ENCODE measurements at places on chromosomes 7 and 10.

DNA sequence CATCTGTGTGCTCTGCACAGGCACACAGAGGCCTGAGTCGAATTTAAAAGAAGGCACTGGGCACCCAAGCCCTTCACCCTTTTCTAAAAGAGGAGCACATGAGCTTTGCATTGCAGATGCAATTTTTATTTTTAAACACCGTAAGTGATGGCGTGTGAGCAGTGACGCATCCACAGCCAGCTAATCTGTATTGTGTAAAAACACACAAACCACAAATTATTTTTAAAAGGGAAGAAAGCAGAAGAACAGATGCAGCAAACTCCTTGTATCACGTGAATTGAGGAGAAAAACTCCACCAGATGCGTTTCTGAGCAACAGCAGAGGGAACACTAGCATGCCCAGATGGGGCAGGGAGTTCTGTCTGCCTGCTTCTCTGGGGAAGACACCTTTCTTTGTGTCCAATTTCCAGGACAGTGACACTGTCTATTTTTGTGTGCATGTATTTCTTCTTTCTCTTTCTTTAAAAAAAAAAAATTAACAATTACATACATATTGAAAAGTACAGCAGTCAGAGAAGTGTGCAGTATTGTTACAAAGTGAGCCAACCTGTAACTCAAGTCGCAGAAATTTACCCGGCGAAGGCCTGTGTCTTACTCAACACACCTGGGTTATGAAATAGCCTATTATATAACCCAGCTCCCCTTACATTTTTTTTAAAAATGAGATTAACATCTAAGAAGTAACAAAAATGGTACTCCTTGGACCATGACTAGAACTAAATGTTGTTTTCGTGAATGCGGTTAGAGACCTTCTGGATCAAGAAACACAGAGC lies 39.2 kb downstream of the EEPD1 start:
- peak; percentile 94 for DNase-seq

DNA sequence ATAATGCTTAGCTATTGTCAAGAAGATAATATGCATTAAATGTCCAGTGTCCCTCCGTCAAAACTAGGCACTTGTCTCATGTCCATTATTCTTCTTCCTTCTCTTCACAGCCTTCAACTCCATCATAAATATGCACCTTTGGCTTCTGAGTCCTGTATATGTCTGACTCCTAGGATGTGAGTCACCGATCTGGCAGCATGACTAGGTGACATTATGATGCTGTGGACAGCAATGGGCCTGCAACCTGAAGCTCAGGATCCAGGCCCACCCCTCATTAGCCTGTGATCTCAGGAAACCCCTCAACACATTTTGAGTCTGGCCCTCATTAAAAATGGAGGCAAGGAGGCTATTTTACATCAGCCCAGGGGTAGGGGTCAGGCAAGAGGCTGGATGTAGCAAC lies 362.5 kb upstream of the ZMIZ1 start:
- DNase-seq: no peak

GRCh38 chr10:69071610-69072009 lies 16.3 kb upstream of the SRGN start:
- no peak for DNase-seq

GRCh38 chr7:3201937-3202710 lies 98.9 kb upstream of the SDK1 start:
- no peak for DNase-seq

- no peak for DNase-seq
Observed at GRCh38 chr7:5476001-5476400, 52.4 kb upstream of the TNRC18 start.

DNA sequence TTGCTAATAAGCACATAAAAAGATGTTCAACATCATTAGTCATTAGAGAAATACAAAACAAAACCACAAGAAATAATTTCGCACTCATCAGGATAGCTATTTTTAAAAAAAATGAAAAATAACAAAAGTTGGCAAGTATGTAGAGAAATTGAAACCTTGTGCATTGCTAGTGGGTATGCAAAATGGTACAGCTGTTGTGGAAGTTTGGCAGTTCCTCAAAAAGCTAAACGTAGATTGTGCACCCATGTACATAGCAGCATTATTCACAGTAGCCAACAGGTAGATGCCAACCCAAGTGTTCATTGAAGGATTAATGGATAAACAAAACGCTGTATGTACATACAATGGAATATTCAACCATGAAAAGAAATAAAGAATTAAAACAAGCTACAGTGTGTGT lies 35.3 kb upstream of the STARD3NL start:
- DNase-seq: no peak

DNA sequence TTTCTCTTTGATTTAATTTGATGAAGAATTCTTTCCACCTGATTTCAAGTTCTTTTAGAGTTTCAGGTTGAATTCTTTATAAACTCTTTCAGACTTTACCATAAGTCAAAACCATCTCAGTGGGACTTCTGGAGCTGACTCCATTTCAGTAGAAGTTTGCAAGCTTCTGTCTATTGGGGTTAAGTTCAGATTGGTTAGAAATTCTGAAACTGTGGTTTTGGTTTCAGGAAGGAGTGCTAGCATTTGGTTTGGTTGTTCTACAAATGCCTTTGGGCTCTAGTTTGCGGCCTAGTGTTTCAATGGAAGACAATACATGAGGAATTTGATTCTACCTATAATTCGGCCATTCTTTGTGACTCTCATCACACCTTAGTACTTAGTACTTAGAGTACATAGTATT lies 176.8 kb upstream of the RHOBTB1 start:
- no peak for DNase-seq

GRCh38 chr7:131071786-131072504 lies 255.7 kb upstream of the MKLN1 start:
- peak; percentile 71 for DNase-seq

GRCh38 chr7:148151778-148152177 lies 438.8 kb upstream of the C7orf33 start:
- DNase-seq: no peak

DNA sequence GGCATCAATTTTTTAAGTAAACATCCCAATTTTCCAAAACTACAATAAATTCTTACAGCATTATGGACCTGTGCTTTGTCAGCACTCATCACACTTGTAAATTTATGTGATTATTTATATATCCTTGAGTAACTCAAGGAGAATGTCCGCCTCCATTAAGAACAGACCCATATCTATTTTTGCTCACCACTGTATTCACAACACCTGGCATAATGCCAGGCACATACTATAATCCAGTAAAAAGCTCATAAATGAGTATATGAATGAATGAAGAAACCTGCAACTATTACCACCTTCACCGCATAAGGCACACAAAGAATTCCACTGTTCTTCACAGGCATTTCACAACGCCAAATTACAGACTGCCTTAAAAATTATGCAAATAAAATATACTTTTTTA lies 46.9 kb downstream of the MINDY3 start:
- DNase-seq: no peak

DNA sequence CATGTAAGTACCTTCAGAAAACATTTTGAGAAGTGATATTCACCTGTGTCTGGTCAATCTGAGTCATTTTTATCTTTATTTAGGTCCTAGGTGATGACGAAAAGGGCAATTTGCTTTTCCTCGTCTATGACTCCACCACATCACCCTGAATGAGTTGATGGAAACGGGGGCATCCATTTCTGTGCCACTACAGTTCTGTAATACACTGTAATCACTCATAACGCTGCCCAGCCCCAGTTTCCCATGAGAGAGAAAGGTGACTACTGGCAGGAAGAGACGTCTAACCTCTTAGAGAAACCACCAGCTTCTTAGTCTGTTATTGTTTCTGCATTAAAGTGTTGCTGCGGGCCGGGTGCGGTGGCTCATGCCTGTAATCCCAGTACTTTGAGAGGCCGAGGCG lies 205.3 kb upstream of the MKLN1 start:
- no peak for DNase-seq

- DNase-seq: no peak
Observed at GRCh38 chr7:149778696-149779501, 5.5 kb upstream of the ZNF467 start.

DNA sequence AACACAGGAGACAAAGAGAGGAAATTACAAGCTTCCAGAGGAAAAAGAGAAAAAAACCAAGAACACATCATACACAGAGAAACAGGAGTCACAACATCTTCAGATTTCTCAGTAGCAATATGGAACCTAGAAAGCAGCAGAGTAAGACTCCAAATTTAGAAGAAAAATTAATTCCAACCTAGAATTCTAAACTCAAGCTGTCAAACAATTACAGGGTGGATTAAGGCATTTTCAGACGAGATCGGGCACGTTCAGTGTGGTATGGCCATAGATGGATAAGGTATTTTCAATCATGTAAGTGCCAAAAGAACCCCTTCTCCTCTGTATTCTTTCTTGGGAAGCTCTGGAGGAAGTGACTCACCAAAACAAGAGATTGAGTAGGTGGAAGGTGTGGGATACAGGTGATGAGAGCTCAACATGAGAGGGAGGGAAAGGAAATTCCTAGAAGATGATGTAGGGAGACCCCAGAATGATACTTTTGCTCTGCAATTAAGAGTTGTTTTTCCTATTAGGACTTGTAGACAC lies 51.6 kb downstream of the FAM204A start:
- DNase-seq: no peak

DNA sequence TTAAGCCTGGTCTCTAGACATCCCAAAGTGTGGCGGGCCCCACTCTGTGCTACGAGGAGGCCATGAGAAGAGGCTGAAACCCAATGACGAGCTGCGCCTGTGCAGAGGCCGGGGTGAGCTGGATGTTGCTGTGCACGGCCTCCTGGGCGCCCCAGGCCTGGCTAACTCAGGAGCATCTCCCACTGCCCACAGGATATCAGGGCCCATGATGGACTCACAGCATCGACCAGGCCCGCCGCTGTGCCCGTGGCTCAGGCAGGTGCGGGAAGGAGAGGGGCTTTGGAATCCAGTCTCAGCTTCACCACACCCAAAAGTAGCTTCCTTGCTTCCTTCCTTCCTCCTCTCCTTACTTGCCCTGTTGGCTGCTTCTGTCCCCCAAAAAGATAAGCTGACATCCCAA lies 4.6 kb upstream of the CNPY1 start:
- DNase-seq: no peak

GRCh38 chr10:26374426-26374825 lies 63.7 kb upstream of the APBB1IP start:
- peak; percentile 14 for DNase-seq

DNA sequence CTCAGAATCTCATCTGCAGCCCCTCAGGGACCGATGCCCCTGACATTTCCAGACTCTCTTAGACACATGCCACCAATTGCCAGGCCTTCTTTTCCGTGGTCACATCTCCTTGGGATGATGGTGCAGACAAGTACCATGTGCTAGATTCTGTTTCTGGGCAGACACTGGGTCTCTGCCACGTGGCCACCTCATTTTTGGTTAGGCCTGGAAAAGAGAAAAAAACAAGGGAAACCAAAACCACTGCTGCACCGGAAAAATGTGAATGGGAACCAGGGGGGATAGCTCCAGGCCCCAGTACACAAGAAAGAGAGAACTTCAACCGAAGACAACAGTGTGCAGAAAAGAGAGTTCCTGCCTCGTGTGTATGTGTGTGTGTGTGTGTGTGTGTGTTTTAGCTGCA lies 23.0 kb upstream of the MXI1 start:
- peak; percentile 33 for DNase-seq

DNA sequence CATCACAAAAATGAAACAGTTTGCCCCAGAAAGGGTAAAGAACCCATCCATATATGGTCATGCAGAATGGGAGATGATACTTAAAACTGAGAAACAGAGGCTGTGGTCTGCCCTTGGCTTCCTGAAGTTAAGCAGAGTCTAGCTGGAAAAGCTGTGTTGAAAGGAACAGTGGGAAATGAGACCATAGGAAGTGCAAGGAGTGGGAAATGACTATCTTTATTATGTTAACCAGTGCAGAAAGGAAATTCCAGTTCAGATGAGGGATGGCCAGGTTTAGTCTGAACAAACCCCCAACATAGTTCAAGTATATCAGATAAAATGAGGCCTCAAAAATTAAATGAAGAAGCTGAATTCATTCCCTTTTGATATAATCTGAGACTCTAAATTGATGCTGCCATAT lies 112.2 kb upstream of the TARP start:
- DNase-seq: no peak

DNA sequence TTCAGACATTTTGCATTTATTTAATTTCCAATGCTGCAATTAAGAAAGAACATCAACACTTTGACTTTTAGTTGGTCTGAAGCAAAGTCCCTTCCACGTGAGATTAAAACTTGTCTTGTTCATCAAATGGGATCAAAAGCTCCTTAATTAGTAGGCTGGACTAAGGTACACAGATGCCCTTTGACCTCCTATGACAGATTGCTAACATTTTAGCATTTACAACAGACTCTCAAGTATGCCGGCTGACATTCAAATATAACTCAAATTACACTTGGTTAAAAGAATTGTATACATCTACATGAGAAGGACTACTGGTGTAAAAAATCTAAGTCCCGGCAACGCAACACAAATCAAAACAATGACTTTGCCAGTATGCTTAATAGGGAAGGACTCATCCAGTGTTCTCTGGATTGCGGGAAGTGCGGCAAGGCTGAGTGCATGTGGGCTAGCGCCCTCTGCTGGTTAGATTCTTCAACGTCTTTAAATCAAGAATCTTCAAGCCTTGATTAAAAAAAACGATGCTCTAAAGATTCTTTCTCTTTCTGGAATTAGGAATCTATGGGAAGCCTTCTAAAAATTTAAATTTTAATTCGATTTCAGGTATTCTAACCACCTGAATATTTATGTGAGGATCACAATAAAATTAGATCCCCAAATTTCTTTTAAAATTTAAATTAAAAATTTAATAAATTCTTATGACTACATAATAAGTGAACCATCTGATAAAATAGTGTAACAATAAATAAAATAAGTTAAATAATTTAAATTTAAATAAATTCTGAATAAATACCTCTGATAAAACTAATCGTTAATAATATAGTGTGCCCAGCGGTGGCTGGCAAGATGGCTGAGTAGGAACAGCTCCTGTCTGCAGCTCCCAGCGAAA lies 444.7 kb downstream of the DGKB start:
- DNase-seq: peak; percentile 42

- DNase-seq: no peak
Observed at GRCh38 chr10:47380341-47381102, 3.6 kb downstream of the ZNF488 start.

GRCh38 chr10:3107426-3107961 lies 40.1 kb downstream of the PFKP start:
- no peak for DNase-seq
